Small intestine (tissue), 16 donors: ENCODE measurements at places on chromosomes 5 and 9.
A peak's percentile ranks its signal among the peaks of the same experiment; 100 is the strongest.

- no peak for DNase-seq
- no peak overlapping the region for H3K4me3 ChIP-seq
- no peak overlapping the region for H3K27ac ChIP-seq
- no peaks in the 10 kb centered on the region for H3K4me1 ChIP-seq
Observed at GRCh38 chr9:126451316-126451885, 124.8 kb downstream of the MVB12B start.

DNA sequence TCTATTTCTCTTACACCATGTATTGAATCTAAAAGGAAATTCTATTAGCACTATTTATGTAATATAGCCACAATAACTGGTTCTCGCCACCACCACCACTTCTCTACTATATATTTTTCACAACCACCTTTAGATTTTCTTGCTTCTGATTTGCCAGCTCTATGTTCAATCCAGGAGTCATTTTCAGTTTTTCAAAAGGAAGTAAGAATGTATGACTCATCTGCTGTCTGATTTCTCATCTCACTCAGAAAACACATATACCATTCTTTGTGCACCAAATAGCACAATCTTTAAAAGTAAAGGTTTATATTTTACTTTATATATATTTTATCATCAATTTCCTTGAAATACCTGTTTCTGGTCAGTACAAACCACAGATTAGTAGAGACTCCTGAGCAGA lies 1127.5 kb downstream of the TAF11L14 start:
- H3K36me3 ChIP-seq: no peaks in the 10 kb centered on the region
- no peaks in the 10 kb centered on the region for H3K27me3 ChIP-seq
- DNase-seq: no peak
- H3K27ac ChIP-seq: no peak overlapping the region
- H3K4me3 ChIP-seq: no peak overlapping the region

DNA sequence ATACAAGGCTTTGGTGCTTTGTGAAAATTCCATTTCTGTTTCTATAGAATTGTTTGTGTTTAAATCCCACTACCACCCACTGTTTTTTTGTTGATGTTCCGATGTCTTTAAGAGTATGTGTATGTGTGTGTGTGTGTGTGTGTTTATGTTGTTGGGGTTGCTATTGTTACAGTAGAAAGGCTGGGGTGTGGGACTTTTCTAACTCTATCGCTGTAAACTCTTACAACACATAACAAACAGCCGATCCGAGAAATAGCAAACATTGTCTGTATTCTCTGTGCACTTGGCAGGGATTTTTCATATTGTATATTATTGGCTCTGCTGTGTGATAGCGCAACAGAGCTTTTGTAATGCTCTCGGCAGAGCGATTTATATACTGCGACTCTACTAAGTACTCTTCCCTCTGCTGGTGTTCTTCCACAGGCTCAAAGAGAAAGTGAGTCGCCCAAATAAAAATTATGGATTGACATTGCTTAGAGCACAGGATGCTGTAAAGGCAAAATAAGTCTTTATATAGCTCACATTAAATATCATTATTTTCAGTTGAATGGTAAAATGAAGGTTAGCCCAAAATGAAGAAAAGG lies 492.2 kb upstream of the ARRDC3 start:
- H3K27me3 ChIP-seq: no peaks in the 10 kb centered on the region
- no peaks in the 10 kb centered on the region for H3K36me3 ChIP-seq
- no peak overlapping the region for H3K27ac ChIP-seq
- no peak overlapping the region for H3K4me3 ChIP-seq
- DNase-seq: no peak
- no peaks in the 10 kb centered on the region for H3K4me1 ChIP-seq

- H3K27ac ChIP-seq: no peak overlapping the region
- no peak for DNase-seq
- no peak overlapping the region for H3K4me3 ChIP-seq
- H3K27me3 ChIP-seq: no peaks in the 10 kb centered on the region
Observed at GRCh38 chr9:81489046-81489445, 200.3 kb downstream of the TLE1 start.

GRCh38 chr9:127562279-127562796 lies 49.7 kb upstream of the STXBP1 start:
- no peaks in the 10 kb centered on the region for H3K27me3 ChIP-seq
- H3K4me3 ChIP-seq: no peak overlapping the region
- H3K36me3 ChIP-seq: no peaks in the 10 kb centered on the region
- H3K4me1 ChIP-seq: no peaks in the 10 kb centered on the region
- DNase-seq: no peak

DNA sequence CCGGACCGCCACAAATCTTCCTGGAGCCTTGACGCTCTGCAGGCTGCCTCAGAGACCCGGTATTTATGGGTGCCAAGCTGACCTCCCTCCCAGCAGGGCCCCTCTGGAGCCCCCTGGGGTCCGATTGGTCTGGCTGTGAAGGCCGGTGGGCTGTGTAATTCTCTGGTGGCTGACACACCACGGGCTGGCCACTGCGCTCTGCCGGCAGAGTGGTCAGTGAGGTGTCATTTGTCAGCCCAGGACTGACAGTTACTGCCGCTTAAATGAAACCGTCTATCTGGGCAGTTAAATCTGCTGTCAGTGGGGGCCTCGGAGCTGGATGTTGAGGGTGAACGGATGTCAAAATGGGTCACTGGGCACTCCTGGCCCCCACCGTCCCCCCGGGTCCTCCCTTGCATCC lies 10.7 kb downstream of the NR5A1 start:
- peaks cover 3% of the 10 kb centered on the region for H3K27me3 ChIP-seq
- no peak for DNase-seq
- no peak overlapping the region for H3K27ac ChIP-seq
- no peaks in the 10 kb centered on the region for H3K4me1 ChIP-seq
- no peaks in the 10 kb centered on the region for H3K36me3 ChIP-seq

DNA sequence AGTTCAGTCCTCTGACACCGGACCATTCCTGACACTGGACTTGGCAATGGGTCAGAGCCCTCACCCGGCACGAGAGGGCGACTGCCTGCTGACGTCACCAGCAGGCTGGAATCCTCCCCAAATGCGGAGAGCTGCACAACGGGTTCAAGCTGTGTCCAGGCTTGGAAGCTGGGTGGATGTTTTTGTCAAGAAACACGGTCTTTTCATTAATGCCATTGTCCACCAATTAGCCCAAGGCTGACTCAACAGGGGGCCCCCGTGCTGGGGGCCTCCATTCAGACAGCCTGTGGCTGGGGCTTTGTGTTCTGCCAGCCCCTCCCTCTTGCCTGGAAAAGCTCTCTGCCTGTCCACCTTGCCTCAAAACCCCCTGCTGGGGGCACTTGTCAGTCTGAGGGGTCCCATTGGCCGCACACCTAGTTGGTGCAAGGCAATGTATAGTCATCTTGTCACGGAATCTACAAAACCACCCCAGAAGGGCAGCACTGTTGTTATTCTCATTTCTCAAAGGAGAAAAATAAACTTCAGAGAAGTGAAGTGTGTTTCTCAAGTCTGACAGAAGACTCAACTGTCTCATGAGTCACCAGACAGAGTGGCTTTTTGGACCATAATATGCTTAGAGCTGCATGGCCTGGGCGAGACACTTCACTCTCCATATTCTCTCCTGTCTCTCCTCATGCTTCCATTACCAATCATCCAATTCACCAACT lies 24.6 kb downstream of the NDUFA8 start:
- H3K4me3 ChIP-seq: no peak overlapping the region
- H3K27me3 ChIP-seq: no peaks in the 10 kb centered on the region
- no peaks in the 10 kb centered on the region for H3K36me3 ChIP-seq

DNA sequence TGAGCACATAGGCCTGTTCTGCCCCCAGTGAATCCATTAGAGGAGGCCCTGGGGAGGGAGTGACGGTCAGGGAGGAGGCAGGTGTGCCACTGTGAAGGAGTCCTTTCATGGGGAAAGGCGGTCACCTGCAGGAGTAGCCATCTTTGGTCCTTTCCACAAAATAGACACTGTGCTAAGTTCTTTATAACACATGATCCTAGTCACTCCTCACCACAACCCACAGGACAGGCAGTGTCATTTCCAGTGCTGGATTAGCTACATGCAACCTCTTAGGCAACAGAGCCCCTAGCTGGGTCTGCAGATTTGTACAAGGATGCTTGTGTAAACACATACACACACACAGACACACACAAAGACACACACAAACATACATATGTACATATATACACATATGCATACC lies 18.3 kb downstream of the DOCK2 start:
- H3K4me1 ChIP-seq: no peaks in the 10 kb centered on the region
- DNase-seq: no peak
- no peak overlapping the region for H3K4me3 ChIP-seq
- no peak overlapping the region for H3K27ac ChIP-seq
- H3K27me3 ChIP-seq: no peaks in the 10 kb centered on the region

GRCh38 chr9:35650341-35651158 lies at the start of gene SIT1:
Gene SIT1, minus strand, starts transcription at chr9:35650931. Its CDS starts 78 bp downstream, at chr9:35650853.
- DNase-seq: no peak
- peak within 1 kb of the TSS; percentile 31 for H3K4me3 ChIP-seq
- H3K4me1 ChIP-seq: peaks cover 14% of the 10 kb centered on the region
- no peaks in the 10 kb centered on the region for H3K36me3 ChIP-seq
- peak within 1 kb of the TSS; percentile 47 for H3K27ac ChIP-seq

GRCh38 chr5:40755407-40756365 lies at the start of gene TTC33:
Gene TTC33, minus strand, starts transcription at chr5:40755961. Its CDS starts 8,943 bp downstream, at chr5:40747018.
- peak within 1 kb of the TSS; percentile 84 for H3K4me3 ChIP-seq
- peak within 1 kb of the TSS; percentile 93 for H3K27ac ChIP-seq
- H3K4me1 ChIP-seq: no peaks in the 10 kb centered on the region
- peak; percentile 96 for DNase-seq
- no peaks in the 10 kb centered on the region for H3K27me3 ChIP-seq
- no peaks in the 10 kb centered on the region for H3K36me3 ChIP-seq

DNA sequence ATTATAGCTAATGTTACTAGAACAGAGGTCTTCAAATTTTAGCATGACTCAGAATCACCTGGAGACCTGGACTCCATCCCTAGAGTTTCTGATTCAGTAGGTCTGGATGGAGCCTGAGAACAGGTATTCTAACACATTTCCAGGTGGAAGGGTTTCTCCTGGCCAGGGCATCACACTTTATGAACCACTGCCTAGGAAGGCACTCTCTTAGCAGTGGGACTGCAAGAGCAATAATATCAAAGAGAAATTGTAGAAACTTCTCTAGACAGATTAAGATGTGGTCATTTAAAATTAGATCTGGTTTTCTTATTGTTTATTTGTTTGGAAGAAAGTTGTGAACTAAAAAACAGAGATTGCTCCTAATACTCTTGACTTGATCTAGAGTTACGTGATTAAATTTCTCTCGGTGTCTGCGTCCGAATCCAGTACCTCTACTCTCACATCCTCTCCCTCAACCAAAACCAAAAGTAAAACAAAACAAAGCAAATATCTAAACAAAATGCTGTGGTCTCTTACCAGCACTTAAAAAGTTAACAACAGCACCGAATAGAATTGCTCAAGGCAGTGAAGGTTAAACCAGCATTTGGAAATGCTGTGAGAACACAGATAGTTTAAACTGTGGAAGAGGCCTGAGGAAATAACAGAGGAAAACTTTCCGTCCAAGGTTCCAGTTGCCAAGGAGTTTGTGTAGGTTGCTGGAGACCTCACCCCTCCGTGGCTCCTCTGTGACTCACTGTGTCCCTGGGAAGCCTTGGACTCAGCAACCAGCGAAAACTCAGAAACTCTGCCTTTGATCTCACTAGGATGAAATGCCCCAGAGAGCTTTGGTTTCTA lies 193.4 kb downstream of the ARRDC3 start:
- DNase-seq: peak; percentile 13
- H3K4me3 ChIP-seq: no peak overlapping the region
- H3K27ac ChIP-seq: no peak overlapping the region

DNA sequence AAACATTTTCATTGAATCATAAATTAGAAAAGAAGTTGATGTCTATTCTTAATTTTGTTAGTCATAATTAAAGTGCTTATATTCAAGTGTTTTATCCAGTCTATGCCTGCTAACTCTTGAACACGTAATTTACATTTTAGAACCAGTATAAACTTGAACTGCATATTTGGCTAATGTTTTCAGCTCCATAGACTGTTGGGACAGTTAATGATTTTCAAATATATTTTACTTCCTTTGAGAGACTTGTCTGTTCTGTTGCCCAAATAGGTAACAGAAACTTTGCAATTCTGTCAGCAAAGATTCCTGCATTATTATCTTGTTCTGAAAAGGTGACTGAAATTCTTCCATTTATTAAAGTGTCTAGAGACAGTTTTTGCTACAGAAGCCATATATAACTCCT lies 7.8 kb downstream of the ITGA2 start:
- no peak overlapping the region for H3K4me3 ChIP-seq
- DNase-seq: no peak
- no peak overlapping the region for H3K27ac ChIP-seq
- no peaks in the 10 kb centered on the region for H3K27me3 ChIP-seq
- H3K4me1 ChIP-seq: peaks cover 8% of the 10 kb centered on the region

DNA sequence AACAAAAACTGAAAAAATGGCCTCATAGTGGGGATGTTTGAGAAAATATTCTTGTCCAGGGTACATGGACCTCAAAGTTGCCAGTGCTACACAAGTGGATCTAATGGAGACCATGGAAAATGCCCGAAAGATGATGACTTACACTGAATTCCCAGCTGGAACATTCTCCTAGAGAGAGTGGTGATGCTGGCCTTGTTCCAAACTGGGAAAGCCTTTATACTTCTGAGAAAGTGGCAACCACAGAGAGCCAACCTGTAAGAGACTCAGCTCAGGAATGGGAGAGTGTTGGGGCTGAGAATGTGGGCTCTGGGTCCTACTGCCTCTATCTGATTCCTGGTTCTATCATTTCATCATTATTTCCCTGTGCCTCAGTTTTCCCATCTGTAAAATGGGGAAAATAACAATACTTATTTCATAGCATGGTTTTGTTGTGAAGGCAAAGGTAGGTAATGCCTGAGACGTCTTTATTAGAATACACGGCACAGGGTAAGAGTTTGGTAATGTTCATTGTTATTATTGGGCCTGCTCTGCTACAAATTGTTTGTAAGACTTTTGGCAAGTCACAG lies 229.0 kb upstream of the PANK3 start:
- H3K36me3 ChIP-seq: no peaks in the 10 kb centered on the region
- no peaks in the 10 kb centered on the region for H3K27me3 ChIP-seq
- no peak overlapping the region for H3K27ac ChIP-seq
- H3K4me1 ChIP-seq: no peaks in the 10 kb centered on the region

- no peak for DNase-seq
- no peak overlapping the region for H3K4me3 ChIP-seq
- no peaks in the 10 kb centered on the region for H3K4me1 ChIP-seq
Observed at GRCh38 chr5:168899264-168899663, 320.1 kb upstream of the PANK3 start.

GRCh38 chr5:81542242-81542641 lies 148.3 kb upstream of the ACOT12 start:
- no peak for DNase-seq
- H3K4me3 ChIP-seq: no peak overlapping the region
- H3K4me1 ChIP-seq: no peaks in the 10 kb centered on the region
- H3K36me3 ChIP-seq: no peaks in the 10 kb centered on the region

DNA sequence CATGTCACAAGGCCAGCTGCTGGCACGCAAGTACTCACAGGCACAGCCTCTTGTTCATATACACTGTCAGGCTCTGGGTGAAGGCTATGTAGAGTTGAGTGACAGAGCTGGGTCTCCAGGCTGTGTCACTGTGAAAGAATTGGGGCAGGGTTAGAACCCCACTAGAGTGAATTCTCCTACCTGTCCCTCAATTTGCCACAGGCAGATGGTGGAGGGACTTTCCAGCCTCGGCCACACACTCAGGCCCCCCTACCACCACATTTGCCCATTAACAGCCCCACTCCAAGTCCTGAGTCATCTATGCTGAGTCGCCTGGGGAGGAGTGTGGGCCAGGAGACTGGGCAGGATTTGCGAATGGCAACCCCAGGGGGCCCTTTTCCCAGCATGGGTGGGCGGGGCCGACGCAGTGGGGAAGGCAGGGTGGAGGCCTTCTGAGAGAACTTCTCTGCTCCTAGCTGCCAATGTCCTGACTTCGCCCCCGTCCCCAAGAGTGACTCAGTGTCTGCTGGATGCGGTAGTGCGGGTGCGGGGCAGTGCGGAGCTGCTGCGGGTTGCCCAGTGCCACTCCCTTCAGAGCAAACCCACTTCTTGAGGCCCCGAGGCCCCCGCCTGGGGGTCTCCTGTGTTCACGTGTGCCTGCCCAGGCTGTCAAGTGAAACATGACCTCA lies 50.3 kb upstream of the PSD2 start:
- peaks cover 61% of the 10 kb centered on the region for H3K4me1 ChIP-seq
- no peak overlapping the region for H3K4me3 ChIP-seq
